ENCODE measurements at places on chromosomes 1 and 21.
A peak's percentile ranks its signal among the peaks of the same experiment; 100 is the strongest.

DNA sequence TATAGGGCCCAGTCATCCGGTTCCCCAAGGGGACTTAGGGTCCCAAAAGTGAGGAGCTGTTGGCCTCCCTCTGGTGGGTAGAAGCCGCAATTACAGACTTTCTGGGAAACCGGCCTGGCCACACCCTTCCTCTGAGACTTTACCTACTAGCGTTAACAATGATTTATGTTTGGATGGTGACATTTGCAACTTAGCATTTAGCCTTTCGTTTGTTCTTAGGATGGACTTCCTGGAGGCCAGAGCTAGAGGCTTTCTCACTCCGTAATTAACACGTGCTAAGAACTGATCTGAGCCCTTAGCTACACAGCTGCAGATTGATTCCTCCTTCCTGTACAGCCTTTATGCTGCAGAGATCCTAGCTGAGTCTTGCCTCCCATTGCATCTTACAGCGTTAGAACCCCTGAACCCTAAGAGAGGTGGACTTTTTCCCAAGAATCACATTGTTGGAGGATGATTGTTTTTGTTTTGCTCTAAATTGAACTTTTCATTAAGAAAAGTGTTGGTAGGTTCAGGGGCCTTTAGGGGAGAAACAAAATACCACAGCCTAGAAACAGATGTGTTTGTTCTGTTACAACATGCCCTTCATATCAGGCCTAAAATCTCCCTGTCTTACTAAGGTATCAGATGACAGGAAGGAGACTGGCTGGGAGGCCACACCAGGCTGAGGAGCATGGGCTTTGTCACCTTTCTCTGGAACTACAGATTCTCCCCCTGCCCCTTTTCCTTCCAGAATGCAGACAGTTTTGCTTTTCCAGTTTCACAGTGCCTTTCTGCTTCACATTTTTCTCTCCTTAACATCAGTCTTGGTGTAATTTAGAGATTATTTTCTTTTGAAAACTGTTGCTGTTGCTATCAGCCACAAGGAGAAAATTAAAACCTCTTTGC lies 1.9 kb downstream of the S100A11 start:
- DNase-seq, result peak; percentile 75

DNA sequence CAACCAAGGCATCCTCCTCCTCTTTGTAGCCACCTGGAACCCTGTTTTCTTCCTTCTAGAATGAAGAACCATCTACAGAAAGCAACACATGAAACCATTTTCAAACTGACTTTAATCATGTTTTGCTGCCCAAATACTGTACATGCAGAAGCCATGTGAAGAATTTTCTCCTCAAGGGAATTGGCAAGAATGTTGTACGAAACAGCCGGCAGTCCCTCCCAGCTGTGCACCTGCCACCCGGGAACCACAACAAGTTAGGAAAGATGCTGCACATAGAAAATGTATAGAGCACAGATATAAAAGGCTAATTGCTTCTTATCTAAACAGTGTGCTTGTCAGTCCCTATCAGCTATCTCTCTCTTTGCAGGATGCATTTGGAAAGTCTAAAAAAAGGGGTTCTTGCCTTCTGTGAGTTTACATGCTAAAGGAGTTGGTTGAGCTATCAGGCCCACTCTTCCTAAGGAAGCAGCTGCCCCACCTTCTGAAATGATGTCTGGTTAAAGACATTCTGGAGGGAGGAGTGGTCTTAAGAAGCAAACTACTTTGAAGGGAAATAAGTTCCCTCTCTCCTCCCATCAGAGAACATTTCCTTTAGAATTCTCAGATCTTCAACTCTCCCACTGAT lies 44.8 kb downstream of the RIMS3 start:
- DNase-seq, result no peak

GRCh38 chr21:39675993-39676661 lies 63.4 kb downstream of the B3GALT5 start:
- no peak for DNase-seq

GRCh38 chr1:228770779-228771223 lies 35.5 kb downstream of the RHOU start:
- no peak for DNase-seq

- DNase-seq, result no peak
These were observed 5.2 kb downstream of the TTC22 start for GRCh38 chr1:54795841-54796468.

- no peak for DNase-seq
These were observed 12.1 kb downstream of the INKA2 start for GRCh38 chr1:111727056-111727455.

GRCh38 chr1:170204121-170204520 lies 58.4 kb downstream of the NTMT2 start:
- DNase-seq, result peak; percentile 40

GRCh38 chr1:172898866-172899265 lies 151.9 kb downstream of the TNFSF18 start:
- DNase-seq, result no peak

DNA sequence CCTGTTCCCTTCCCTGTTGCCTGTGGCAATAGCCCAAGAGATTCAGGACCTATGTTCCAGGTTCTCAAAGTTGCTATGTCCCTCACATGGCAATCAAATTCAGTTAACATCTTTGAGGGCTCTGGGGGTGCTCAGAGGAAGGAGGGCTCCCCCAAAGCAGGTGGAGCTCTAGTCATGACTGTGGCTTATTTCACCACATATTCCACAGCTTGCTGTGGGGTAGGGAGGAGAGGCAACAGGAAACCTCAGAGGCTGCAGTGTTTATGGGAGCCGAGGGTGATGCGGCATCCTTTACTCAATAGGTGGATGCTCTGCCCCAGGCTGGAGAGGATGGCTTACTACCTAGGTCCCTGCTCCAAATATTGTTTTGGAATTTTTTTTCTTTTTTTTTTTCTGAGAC lies 1.2 kb upstream of the MKNK1 start:
- DNase-seq, result no peak

GRCh38 chr1:20029178-20029912 lies 40.6 kb upstream of the PLA2G5 start:
- DNase-seq, result no peak

- no peak for DNase-seq
These were observed 4.6 kb upstream of the SPRR4 start for GRCh38 chr1:152965853-152966252.

DNA sequence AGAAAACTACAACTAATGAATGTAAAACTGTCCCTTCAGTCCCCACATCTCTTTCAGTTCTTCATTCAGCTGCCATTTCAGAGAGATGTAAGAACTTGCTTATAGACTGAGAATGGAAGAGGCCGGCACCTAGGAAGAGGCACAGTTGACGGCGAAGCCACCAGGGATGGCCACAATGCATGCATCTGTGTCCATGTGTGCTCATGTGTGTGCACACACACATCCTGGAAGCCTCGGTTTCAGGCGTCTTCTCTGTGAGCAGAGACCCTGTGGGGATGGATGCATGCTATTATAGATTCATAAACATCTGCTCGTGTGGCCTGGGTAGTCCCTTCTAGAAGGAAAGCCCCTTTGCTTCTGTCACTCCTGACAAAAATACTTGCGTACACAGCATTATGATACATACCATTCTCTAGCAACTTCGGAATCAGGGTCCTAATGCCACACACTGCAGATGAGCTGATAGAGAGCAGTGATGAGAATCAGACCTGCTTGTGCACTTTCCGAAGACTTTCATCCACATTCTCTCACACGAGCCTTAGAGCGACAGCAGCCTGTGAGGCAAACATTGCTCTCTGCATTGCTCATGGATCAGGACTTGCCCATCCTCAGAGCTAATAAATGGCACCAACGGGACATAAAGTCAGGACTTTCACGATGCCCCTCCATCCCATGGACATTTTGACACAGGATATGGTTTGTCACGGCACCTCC lies 12.4 kb upstream of the GPR61 start:
- no peak for DNase-seq

- no peak for DNase-seq
These were observed 1099.5 kb downstream of the PLA2G4A start for GRCh38 chr1:187928288-187928687.

GRCh38 chr1:11180342-11180744 lies 8.8 kb upstream of the ANGPTL7 start:
- peak; percentile 68 for DNase-seq

- peak; percentile 33 for DNase-seq
These were observed 526 bp downstream of the TPR start for GRCh38 chr1:186374303-186375151.

- peak; percentile 27 for DNase-seq
These were observed 273.1 kb downstream of the DPYD start for GRCh38 chr1:97647776-97648175.

DNA sequence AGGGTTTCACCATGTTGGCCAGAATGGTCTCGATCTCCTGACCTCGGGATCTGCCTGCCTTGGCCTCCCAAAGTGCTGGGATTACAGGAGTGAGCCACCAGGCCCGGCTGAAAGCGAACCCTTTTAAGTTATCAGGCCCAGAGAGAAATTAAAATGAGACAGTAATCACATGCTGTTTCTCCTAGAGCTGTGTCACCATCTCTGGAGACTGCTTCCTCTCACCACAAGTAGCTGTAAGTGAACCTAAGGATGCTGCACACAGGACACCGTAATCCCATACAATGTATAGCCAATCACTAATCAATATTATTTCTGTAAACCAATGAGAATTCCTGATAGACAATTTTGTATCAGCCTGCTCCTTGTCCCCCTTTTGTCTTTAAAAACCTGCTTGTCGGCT lies 5.7 kb upstream of the CSTB start:
- DNase-seq, result no peak

GRCh38 chr1:185139246-185139645 lies 17.5 kb downstream of the TRMT1L start:
- DNase-seq, result no peak

DNA sequence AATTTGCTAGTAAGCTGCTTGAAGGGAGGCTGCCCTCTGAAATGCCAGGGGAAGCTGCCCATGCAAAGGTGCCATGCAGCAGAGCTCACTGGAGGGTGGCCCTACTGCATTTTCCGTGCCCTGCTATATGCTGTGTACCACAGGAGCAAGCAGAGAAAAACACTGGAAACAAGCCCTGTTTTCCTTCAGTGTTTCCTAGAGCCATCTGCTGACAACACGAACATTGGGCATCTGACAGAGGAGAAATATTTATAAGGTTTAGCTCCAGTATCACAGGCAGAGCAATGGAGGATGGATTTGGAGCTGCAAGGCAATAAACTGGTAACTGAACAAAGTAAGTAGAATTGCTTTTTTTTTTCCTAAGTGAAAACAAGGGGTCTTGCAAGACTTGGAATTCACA lies 198.4 kb downstream of the USP25 start:
- no peak for DNase-seq

- no peak for DNase-seq
These were observed 7.9 kb downstream of the AKT3 start for GRCh38 chr1:243842161-243842560.

- no peak for DNase-seq
These were observed 83.2 kb downstream of the PLXNA2 start for GRCh38 chr1:208161005-208161404.

GRCh38 chr1:43602990-43603389 lies 47.0 kb upstream of the KDM4A start:
- no peak for DNase-seq

- no peak for DNase-seq
These were observed 69.8 kb upstream of the HAO2 start for GRCh38 chr1:119298687-119299303.
